ENCODE measurements at places on chromosomes 1 and 21.

DNA sequence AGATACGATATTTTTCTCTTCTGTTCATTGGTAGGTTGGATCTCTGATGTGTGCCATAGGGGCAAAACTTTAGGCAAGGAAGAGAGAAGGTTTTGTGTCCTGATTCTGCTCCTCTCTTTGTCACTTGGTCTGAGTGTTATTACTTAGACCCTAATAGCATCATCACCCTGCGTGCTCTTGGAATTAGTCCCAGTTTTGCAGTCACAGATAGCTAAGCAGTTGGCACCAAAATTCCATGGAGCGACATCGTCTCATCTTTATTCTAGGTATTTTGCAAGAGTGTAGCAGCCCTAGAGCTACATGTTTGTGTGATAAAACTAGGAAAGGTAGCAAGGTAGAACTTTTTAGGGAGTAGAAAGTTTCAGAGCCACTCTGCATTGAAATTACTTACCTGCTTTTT, 23.8 kb downstream of the PIP5K1A start:
- DNase-seq = no peak

- peak; percentile 98 for DNase-seq
Observed at GRCh38 chr1:226062558-226063223, at the start of gene H3-3A. TSS of gene H3-3A (plus strand) at chr1:226062716. CDS start at chr1:226064352, 1,636 bp downstream.

DNA sequence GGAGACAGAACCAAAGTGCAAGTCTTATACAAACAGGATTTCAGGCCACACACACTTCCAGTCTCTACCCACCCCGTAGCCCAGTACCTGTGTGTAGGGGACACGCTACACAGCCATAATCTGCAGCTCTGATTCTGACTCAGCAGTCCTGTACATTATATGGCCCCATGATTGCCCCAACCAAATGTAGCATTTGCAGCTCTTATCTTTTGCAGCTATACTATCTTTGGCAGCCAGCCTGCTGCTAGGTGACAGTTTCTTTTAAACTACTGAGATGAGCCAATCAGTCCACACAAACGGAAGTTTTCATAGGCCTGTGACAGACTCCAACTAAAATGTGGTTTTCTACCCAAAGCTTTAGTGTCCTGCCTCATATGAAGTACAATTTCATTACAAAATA, 259.6 kb upstream of the ST6GALNAC5 start:
- no peak for DNase-seq

DNA sequence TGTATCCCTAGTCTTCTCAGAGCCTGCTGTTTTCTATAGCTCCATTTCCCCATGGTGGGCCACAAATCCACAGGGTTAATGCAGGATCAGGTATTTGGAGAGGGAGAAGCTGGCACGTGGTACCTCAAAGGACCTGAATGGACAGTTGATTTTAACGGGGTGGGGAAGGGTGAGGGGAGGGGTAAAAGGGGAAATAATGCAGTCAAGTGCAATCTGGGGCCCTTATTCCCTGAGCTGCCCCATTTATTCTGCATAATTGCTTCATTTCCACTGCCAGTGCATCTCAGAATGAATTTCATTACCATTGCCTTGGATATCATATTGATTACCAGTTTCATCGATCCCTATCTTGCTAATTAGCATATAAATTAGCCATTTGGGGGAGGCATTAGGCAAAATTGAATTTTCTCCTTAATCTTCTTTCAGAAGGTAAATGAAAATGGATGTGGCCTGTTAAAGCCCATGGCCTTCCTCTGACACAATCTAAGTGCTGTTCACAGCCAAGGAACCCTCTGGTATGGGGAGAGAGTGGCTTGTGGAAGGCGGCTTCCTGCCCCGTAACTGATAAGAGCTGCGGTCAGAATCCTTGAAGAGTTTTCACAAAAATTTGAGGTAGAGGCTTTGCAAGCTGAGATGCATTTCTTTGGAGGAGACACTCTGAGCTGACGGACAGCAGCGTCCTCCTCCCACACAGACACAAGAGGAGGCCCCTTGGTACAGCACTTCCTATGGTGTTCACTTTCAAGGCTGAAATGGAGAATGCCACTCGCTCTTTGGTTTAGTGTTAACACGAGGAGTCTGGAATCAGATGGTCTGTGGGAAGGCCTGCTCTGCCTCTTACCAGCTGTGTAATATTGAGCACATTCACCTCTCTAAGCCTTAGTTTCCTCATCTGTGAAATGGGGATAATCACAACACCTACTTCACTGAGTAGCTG, 34.4 kb downstream of the PHC2 start:
- no peak for DNase-seq

- no peak for DNase-seq
Observed at GRCh38 chr1:2172551-2173146, 21.9 kb downstream of the FAAP20 start.

DNA sequence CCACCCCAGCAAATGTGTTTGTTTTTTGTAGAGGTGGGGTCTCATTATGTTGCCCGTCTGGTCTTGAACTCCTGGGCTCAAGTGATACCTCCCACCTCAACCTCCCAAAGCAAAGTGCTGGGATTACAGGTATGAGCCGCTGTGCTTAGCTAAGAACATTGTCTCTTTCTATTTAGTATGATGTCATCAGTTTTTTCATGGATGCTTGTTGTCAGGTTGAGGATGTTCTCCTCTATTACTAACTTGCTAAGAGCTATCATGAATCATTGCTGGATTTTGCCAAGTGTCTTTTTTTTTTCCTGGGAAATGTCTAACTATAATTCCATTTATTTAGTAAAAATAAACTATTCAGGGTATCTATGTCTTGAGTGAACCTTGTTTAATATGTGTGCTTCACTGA, 19.0 kb upstream of the MPC2 start:
- no peak for DNase-seq

- DNase-seq = no peak
Observed at GRCh38 chr1:30109853-30110252, 613.5 kb downstream of the MATN1 start.

GRCh38 chr21:36532769-36533467, 53.0 kb upstream of the CLDN14 start:
- DNase-seq = no peak

DNA sequence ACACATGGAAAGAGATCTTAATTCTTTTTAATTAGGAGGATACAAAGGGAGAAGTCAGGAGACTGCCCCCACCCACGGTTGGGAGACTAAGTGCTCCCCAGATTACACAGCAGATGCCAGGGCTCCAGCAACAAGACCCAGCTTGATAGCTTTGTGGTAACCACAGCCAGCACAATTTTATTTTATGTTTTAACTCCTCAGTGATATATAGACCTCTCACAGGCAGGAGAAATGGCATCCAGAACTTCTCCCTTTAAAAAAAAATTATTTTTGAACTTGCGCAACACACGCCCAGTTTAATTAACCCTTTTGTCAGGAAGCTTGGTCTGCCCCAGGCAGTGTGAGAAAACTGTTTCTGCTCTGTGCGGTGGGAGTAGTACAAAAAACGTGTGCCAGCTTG, 62.6 kb upstream of the ACOT11 start:
- no peak for DNase-seq

Data from stimulated activated CD8-positive, alpha-beta memory T cell treated with anti-CD3 and anti-CD28 coated beads, Interleukin-2, amount 100 ng/mL, for 1 hour (primary cell).